Thymus (tissue), 14 donors: ENCODE measurements at places on chromosomes 7 and 10.

GRCh38 chr10:118965645-118966044, 63.9 kb upstream of the NANOS1 start:
- no peak for DNase-seq
- H3K27me3 ChIP-seq: no peaks in the 10 kb centered on the region
- no peak overlapping the region for H3K27ac ChIP-seq
- H3K4me1 ChIP-seq: no peaks in the 10 kb centered on the region

GRCh38 chr10:95244152-95244551, 46.7 kb downstream of the PDLIM1 start:
- H3K27me3 ChIP-seq: no peaks in the 10 kb centered on the region
- peaks cover 51% of the 10 kb centered on the region for H3K4me1 ChIP-seq
- no peaks in the 10 kb centered on the region for H3K36me3 ChIP-seq
- no peak for DNase-seq
- no peak overlapping the region for H3K4me3 ChIP-seq

DNA sequence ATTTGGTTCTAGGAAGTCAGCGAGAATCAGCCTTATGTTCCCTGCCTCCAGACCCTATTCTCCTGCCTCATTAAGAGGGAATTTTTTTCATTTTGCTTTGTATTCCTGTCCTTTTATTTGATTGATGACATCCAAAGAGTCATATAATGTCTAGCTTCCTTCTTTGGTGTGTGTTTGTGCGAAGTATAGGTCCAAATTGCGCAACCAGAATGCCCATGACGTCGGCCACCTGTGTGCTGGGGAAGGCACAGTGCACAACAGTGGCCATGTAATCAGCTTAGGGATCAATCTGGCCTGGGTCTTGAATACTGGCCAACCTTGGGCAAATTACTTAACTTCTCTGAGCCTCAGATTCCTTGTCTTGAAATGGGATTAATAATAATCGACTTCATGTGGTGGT, 206.2 kb downstream of the VTI1A start:
- H3K27me3 ChIP-seq: no peaks in the 10 kb centered on the region
- no peak overlapping the region for H3K27ac ChIP-seq

GRCh38 chr10:126634911-126635310, 35.6 kb downstream of the C10orf90 start:
- H3K27ac ChIP-seq: no peak overlapping the region
- H3K27me3 ChIP-seq: no peaks in the 10 kb centered on the region
- H3K36me3 ChIP-seq: no peaks in the 10 kb centered on the region
- no peak overlapping the region for H3K4me3 ChIP-seq
- no peak for DNase-seq

- H3K36me3 ChIP-seq: no peaks in the 10 kb centered on the region
- no peak overlapping the region for H3K4me3 ChIP-seq
- no peaks in the 10 kb centered on the region for H3K4me1 ChIP-seq
Measured at GRCh38 chr7:117269886-117270285, 53.0 kb downstream of the WNT2 start.
